ENCODE measurements at places on chromosomes 16 and 17.
A peak's percentile ranks its signal among the peaks of the same experiment; 100 is the strongest.

DNA sequence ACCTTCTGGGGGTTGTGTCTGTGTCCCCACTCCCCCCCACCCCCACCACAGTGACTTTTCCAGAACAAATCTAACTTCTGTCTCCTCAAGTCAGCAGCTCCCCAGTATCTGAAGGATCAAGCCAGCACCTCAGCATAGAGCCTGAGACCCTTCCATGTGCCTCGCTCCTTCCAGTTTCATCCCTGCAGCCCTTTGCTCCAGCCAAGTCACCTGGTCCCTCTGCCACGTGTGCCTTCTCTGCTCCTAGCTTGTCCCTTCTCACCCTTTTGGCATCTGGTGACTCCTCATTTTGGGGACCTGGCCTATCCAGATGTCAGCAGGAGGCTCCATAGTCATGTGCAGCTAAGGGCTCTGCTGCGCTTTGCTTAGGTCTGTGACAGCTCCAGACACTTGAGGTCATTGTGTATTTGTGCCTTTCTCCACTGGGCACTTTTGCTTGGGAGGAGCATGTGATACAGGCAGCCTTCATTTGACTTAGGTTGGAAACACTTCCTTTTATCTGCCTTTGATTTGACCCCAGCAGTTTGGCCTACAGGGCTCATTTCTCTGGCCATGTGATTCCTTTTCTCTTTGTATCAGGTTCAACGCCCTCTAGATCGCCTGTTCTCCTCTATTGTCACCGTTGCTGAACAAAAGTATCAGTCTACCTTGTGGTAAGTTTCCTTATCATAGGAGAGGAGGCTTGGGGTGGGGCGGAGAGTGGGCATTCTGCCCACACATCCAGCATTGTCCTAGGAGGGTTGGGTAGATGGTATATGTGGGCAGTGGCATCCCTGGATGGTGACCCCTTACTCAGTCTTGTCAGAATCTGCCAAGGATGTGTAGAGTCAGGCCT, 7.1 kb upstream of the NFATC3 start:
- no peak for DNase-seq

DNA sequence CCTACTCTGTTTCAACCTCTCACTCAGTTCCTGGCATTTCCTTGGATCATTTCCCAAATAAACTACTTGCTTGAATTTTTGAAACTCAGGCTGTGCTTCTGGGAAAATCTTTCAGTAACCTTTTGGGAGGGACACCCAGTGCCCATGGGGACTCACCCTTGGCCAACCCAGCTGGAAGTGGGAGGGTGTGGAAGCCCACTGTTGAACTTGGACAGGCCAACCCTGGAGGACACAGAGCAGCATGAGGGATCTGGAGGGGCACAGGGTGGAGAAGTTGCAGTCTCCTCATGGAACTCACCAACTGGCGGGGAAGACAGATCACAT, 11.2 kb downstream of the RTN4RL1 start:
- no peak for DNase-seq

DNA sequence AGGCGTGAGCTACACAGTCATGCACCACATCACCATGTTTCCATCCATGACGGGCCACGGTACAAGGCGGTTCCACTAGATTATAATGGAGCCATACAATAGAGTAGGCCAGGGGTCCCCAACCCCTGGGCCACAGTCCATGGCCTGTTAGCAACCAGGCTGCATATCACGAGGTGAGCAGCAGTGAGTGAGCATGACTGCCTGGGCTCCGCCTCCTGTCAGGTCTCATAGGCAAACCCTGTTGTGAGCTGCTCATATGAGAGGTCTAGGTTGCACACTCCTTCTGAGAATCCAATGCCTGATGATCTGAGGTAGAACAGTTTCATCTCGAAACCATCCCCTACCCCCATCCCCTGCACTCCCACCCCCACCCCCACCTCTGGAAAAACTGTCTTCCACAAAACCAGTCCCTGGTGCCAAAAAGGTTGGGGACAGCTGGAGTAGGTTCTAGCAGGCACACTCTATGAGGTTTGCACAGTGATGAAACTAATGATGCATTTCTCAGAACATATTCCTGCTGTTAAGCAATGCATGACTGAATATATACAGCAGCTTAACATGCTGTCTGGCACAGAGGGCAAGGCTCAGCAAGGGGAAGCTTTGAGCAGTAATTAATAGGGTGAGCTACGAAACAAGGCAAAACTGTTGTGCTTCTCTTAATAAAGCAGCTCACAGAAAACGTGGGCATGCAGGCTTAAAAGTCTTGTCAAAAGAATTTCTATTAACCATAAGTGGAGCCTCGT, 108.0 kb downstream of the VPS53 start:
- no peak for DNase-seq

GRCh38 chr17:34051046-34051445, 204.0 kb upstream of the CCL2 start:
- DNase-seq = no peak

DNA sequence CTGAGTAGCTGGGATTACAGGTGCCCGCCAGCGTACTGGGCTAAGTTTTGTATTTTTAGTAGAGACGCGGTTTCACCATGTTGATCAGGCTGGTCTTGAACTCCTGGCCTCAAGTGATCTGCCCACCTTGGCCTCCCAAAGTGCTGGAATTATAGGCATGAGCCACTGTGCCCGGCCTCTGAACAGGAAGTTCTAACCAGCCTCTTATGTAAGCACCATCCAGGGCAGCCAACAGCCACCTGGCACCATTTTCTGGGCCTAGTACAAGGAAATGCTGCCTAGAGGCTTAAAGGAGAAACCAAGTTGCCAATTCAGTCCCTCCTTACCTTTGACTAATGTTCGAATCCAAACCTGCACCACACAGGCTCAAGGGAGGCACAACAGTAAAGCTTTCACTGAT, 8.5 kb upstream of the SLC39A11 start:
- no peak for DNase-seq

- DNase-seq = no peak
Observed at GRCh38 chr17:76709077-76709950, 1.5 kb downstream of the MXRA7 start.

GRCh38 chr17:51166987-51167931, 1.0 kb downstream of the NME2 start:
- DNase-seq = peak; percentile 61

- DNase-seq = no peak
Observed at GRCh38 chr16:53211253-53211652, 156.5 kb downstream of the CHD9 start.

DNA sequence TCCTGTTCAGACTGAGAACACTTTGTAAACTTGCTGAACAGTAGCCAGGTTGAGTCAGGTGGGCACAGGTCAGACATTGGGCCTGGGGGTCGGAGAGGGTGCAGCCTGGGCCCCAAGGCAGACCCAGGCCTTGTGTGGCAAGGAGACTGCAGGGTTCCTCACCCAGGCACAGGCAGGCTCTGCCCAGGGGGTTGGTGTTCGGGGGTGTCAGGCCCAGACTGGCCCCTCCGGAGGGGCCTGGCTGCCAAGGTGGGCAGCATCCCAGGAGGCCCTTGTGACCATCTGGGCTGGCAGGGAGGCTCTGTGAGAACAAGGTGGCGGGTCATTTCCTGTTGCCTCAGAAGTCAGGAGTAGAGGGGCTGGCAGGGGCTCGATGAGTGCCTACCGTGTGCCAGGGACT, 585 bp upstream of the MYO15A start:
- DNase-seq = no peak

DNA sequence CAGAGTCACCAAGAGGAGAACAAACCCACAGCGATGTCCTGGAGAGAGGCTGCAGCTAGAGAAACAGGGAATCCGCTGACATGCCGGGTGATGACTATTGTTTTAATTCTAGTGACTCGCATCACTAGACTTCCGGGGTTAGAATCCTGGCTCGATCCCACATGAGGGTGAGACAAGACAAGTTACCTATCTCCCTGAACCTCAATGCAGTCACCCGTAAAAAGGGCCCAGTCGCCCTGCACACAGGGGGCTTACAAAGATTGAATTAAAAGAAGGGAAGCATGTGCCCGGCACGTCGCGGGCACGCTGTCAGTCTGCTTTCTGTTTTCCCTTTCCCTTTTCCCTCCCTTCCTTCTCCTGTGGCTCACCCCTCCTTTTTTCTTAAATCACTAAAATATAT, 212.9 kb upstream of the FOXF1 start:
- DNase-seq = no peak

DNA sequence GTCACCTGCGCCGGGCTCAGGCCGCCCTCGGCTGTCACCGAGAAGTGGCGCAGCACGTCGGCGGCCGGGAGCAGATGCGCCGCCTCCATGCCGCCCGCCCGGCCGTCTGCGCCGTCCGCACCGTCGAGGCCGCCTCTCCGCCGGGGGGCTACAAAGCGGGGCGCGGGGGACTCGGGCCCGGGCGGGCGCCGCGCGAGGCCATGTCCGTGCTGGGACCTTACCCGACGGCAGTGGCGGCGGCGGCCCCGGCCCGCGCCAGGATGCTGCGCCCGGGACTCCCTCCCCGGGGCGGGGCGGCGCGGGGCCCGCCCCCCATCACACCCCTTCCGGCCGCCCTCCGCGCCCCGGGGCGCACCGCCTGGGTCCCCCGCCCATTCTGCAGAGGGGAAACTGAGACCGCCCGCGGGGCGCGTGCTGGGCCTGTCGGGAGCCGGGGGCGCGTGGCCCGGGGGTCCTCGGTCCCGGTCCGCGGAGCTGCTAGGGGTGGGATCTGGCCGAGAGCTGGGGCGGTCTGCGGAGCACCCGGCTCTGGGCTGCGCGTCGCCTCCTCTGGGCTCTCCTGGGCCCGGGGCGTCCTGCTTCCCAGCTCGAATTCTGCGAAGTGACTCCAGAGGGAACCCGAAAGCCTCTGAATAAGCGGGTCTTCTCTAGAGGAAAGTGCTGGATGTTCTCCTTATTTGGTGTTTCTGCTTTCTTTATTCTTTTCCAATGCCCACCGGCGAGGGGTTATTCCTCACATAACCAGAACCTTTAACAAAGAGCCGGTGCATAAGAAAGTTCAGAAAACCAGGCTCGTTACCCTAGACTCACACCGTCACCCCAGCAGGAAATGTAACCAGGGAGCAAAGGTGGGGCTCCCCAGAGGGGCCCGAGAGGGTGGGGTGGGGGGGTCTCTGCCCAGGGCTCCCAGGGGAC, at the start of gene ATP2A3:
TSS of gene ATP2A3 (minus strand) at position 235 of the 915 bp plus-strand sequence. CDS start at position 89, 146 bp downstream.
- DNase-seq = peak; percentile 68

DNA sequence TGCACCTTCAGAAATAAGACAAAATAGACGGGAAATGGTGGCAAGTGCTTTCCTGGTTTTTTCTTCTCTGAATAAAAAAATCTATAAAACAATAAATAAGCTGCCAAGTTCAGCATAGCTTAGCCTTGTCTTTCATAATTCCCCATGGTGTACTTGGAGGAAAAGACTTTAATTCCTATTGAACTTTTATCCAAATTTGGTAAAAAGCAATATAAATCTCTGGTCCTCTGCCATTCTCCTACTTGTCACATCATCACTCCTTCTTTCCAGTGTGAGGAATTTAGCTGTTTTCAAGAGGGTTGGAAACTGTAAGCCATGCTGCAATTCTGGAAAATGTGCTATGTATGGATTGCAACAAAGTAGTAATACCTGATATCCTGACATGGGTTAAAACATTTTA, 551.8 kb upstream of the KIF2B start:
- no peak for DNase-seq

DNA sequence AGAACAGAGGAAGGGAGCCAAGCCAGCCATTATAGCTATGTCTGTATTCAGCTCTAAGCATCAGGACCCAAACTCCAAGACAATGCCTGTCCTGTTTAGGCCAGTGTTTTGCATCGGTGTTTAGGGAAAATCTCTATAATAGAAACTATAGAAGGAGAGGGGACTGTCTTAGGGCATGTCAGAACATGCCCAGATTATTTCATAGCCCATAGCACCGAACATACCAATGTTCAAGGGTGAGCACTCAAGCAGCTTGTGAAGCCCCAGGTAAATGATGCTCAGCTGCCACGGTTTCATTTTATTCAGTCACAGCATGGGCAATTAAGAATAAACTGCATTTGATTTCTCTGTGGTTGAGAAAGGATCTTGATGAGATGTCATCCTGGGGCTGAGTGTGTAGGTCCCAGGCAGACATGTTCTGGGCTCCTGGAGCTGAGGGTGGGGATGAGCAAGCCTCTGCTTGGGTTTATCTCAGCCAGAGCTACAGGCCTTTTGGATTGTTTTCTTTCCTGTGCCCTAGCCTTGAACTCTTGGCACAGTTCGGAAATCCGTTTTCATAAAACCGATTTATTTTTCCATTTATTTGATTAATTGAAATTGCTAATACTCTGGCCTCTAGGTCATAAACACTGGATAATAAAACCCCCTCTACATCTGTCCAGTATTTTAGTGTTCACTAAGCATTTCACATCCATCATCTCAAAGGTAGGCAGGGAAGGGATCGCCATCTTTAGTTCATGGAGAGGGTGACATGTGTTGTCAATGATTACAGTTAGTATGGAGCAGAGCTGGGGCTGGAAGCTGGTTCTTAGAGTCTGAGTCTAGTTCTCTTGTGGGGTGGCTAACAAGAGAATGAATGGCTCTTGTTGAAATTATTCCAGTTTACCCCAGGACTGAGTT, 290.7 kb upstream of the ASIC2 start:
- no peak for DNase-seq

DNA sequence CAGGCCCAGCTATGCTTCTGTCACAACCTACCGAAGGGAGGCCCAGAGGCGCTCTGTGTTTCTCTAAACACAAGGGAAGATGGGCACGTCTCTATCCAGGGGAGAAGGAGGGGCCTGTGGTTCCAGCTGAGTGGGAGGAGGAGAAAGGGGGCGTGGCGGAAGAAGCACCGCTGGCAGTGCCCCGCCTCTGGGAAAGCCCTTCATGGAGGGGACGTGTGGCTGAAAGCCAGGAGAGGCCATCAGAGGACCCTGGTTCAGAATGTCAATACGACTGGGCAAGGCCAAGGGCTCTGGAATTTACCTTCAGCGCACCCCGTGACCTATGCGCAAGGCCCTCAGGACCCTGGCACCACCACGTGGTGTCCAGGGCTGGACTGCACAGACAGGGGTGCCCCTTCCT, 12.3 kb upstream of the SLC38A8 start:
- no peak for DNase-seq

DNA sequence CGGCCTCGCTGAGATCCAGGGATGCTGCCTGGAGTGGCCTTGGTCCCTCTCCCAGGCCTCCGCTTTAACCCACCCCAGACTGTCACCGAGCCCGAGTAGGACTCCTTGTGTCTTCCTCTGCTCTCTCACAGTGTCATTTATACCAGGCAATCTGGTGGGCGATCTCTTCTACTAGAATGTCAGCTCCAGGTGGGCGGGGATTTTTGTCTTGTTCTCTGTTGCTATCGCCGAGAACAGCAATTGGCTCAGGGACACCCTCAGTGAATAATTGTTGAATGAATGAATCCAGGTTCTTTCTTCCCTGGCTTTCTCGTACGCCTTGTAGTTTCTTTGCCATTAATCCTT, 591 bp downstream of the DHX38 start:
- peak; percentile 26 for DNase-seq

DNA sequence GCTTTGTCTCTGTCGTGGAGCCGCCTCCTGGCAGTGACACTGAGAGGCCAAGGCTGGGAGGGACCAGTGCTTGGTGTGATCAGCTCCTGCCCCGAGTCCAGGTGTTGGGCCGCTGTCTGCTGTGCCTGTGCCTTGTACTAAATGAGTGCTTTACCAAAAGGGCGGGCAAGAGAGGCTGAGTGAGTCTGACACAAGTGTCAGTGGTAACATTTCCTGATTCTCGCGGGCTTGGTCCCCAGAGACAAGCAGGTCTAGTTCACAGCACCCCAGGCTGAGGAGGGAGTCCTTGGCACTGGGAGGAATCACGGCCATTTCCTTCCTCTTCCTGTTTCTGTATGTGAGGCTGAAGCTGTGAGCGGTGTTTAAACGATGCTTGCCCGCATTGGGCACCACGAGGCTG, 30.2 kb downstream of the PLD6 start:
- peak; percentile 24 for DNase-seq
